ENCODE measurements at places on chromosomes 6 and 20. TPM values are rescaled to one million over a fixed set of nuclear protein-coding genes. Genes with fewer than 3 reads are reported as not detected.

The SLC32A1 gene
- not detected for total RNA-seq

GRCh38 chr20:15937179-15937578, 636.1 kb downstream of the KIF16B start:
- no peak for DNase-seq
- H3K4me3 ChIP-seq = no peak overlapping the region
- H3K4me1 ChIP-seq = no peaks in the 10 kb centered on the region
- H3K27me3 ChIP-seq = no peaks in the 10 kb centered on the region

- DNase-seq = no peak
- no peak overlapping the region for H3K27ac ChIP-seq
- H3K36me3 ChIP-seq = no peaks in the 10 kb centered on the region
- H3K27me3 ChIP-seq = peaks cover 6% of the 10 kb centered on the region
Measured at GRCh38 chr6:25660512-25660911, 8.5 kb downstream of the SCGN start.

DNA sequence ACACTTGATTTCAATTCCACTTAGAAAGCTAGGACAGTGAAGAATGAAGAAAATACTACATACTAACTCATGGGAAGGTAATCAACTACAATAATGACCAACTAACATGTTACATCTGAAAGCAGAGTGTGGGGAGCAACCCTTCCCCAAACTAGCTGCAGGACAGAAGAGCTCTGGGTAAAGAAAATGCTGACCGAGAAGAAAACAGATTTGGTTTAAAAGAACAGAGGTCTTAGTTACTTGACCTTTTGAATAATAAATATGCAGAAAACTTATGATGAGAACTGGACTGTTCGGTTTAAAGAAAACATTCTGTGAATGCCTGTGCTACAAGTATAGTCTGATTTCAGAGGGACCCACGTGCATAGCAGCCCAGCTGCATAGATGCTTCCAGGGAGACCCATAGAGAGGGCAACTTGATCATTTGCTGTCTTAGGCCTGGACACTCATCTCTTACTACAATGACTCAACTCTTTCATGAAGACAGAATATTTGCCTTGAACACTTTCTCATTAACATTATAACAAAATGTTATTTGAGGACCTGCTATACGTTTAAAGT, 53.5 kb downstream of the RALGAPA2 start:
- no peaks in the 10 kb centered on the region for H3K27me3 ChIP-seq
- no peak overlapping the region for H3K27ac ChIP-seq
- no peaks in the 10 kb centered on the region for H3K4me1 ChIP-seq
- no peaks in the 10 kb centered on the region for H3K36me3 ChIP-seq

DNA sequence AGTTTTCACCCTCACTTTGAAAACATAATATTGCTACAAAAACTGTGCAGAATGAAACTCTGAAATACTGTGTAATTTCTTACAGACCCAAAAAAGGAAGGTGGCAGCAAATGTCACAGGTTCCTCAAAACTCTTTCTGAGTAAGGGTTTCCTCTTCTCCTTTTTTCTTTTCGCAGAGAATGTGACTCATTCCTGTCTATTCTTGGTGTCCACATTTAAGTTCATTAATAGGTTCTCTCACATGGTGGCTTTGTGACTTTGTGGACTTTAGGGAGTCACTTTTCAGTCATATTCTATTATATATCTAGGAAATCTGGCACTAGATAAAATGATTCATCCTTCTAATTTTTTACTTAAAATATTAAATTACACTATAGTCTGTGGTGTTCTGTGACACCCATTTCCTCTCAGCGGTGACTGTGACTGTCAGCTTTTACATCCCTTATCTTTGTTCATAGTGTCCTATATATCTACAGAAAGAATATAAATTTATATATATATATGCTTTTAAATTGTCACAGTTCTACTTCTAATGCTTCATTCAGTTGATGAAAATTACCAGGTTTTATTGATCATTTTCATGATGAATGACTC, 126.8 kb upstream of the HCRTR2 start:
- H3K27ac ChIP-seq = no peak overlapping the region
- DNase-seq = no peak
- no peaks in the 10 kb centered on the region for H3K36me3 ChIP-seq
- H3K4me1 ChIP-seq = no peaks in the 10 kb centered on the region

DNA sequence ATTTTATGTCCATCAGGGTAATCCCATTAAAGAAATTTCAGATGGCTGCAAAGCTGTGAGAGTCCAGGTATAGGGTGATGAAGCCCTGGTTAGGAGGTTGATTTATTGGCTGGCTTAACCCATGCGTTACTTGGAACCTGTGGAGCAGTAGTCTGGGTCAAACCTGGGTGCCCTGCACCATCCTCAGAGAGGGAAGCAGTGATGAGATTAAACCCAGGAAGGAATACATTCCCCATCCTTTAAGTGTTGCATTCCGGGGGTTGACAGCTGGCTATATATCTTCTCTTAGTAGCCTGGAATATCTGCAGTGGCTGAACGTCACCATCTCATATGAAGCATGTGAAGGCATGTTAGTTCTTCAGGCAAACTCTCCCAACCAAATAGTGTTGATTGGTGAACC, 44.9 kb upstream of the JAG1 start:
- no peak for DNase-seq
- peaks cover 5% of the 10 kb centered on the region for H3K4me1 ChIP-seq
- no peak overlapping the region for H3K27ac ChIP-seq
- H3K36me3 ChIP-seq = no peaks in the 10 kb centered on the region
- no peak overlapping the region for H3K4me3 ChIP-seq

GRCh38 chr6:42188406-42188805, 6.3 kb downstream of the GUCA1B start:
- no peaks in the 10 kb centered on the region for H3K27me3 ChIP-seq
- H3K4me1 ChIP-seq = peaks cover 1% of the 10 kb centered on the region
- no peaks in the 10 kb centered on the region for H3K36me3 ChIP-seq
- no peak overlapping the region for H3K4me3 ChIP-seq
- DNase-seq = no peak
- no peak overlapping the region for H3K27ac ChIP-seq

Data from Panc1 (cell line).